ENCODE measurements at places on chromosomes 3 and 15.

DNA sequence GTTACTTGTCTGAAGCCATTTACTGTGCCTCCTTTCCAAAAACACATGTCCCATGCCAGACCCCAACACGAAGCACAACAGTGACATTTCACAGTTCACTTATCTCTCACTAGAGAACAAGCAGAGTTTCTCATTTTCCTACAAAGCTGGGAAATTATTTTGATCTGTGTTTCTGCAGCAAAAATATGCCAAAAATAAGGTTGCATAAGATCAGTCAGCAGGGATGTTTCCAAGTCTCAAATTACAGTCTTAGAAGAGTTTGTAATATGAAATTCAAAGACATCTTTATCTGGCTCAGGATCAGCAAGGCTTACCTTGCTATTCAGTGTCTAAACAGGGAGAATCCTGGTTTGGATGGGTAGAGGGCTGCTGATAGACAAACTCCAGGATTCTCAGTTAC is 75.5 kb downstream of the GJD2 start:
- DNase-seq, result no peak

- DNase-seq, result no peak
These were observed 295.1 kb downstream of the SHOX2 start for GRCh38 chr3:157810924-157811718.

DNA sequence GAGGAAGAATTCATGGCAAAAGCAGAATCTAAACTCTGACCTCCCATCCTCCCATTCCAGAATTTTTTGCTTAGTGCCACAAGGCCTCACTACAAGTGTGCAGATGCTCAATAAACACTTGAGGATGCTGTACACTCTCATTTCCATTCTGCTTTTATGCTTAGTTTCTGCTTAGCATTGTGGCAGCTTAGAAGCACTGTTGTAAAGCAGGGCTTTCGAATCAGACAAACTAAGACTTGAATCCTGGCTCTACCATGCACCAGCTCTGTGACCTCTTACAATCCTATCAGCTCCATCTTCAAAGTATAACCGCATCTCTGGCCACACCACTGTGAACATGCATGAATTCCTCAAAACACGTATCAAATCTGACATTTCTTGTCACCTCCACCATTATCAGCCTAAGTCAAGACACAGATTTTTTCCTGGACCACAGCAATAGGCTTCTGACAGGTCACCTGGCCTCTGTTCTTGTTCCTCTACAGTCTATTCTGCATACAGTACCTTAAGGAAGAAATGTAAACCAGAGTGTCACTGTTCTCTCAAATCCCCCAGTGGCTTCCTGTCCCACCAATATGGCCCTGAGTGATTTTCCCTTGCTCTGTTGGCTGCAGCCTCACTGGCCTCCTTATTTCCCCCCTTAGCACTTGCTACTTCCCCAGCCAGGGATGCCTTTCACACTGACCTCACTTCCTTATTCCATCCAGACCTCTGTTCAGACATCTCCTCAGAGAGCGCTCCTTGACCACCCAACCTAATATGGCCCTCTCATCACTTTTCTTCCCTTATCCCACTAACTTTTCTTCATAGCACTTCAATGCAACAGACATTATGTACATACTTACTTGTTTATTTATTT is 8.1 kb upstream of the PHC3 start:
- no peak for DNase-seq

GRCh38 chr3:14434498-14435151 is 32.2 kb downstream of the SLC6A6 start:
- no peak for DNase-seq

DNA sequence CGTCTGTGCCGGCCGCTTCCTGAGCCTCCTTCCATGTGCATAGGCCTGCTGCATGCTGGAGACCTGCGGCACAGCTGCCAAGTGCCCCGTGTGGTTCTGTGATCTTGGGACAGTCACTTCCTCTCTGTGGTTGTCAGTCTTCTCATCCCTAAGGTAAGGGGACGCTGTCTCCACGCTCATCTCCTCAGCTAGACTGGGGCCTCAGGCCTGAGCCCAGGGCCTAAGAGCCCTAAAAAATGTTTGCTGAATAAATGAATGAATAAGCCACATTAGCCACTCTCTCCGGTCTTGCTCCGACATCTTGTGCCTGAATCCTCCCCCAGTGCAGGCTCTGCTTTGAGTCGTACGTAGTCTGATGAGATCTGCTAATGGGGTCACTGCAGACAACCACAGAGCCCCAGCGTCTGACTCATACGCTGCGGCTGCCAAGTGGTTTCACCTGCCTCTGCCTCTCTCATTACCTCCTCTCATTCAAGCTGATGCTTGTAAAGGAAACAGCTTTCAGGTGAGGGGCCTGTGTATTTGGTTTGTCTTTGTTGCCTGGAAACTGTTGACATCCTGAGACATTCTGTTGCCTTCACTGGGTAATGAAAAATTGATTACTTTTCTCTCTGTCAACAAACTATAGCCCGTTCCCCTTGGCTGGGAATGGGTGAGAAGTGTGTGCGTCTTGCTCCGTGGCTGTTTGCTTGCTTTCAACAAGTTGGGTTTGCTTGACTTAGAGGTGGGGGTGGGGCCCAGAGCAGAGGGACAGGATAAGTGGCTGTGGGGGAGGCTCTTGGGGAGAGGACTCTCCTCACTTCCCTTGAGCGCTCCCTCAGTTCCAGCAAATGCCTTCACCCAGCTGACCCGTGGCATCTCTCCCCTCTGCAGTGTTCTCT is 15.9 kb downstream of the RPLP1 start:
- DNase-seq, result no peak

DNA sequence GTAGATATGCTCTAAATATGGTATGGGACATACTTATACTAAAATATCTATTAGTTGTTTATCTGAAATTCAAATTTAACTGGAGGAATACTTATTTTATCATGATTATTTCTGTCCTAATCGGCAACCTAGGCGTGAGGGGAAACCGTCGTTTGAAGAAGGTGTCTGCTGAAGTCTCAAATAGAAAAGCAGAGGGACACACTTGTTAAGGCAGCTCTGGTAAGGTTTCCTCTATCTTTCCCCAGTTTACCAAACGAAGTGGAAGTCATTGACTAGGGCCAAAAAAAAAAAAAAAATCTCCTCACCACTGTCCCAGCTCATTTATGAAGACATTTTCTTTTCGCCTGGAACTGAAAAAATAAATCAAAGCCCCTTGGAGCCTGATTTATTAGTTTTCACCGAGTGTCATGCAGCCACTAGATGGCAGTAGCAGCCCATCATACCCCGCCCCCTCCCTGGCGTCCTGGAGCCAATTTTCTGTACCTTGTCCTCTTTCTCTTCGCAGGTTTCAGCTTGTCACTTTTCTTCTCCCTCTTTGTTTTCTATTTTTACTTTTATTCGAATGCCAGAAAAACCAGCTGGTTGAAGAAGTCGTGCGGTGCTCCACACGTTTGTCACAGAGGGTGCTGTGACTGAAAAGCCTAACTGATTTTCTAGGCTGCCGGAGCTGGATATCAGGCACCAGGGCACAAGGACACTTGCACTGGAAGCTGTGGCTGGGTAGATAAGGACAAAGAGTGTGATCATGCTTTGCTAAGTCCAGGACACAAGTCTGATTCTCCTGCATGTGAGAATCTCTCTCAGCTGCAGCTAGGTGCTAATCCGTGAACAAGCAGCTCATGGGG is 238.7 kb downstream of the ZPLD1 start:
- peak; percentile 11 for DNase-seq

- no peak for DNase-seq
These were observed 8.4 kb upstream of the GOLGA6C start for GRCh38 chr15:75249726-75250125.

DNA sequence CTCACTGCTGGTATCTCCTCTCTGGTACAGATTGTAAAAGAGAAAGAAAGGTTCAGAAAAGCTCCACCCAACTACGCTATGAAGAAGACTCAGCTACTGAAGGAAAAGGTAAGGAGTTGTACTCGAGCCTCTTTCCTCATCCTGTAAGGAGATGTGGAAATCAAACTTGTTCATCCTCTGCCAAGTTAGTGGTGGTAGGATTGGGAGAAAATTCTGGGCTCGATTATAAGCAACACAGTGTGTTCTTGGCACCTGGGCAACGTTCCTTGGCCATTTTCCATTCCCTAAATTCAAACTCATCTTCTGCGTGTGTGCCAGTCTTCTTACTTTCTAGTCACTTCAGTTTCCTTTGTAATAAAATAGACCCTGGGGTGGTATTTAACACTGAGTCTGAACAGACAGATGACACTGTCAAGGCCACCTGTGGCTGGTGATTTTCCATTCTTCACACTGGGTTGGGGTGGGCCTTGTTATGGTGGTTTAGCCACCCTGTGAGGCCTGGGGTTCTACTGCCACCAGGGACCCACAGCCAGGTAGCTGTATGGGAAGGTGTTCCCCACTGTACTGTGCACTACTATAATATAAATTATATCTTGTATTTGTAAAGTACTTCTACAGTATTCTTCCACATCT is 17.1 kb upstream of the ITPKA start:
- no peak for DNase-seq

GRCh38 chr3:78794431-78794830 is 973.4 kb downstream of the ROBO1 start:
- no peak for DNase-seq

GRCh38 chr3:46946856-46947545 is 29.5 kb downstream of the CCDC12 start:
- DNase-seq, result no peak

GRCh38 chr15:56732886-56733135 is 498 bp downstream of the ZNF280D start:
- DNase-seq, result no peak

DNA sequence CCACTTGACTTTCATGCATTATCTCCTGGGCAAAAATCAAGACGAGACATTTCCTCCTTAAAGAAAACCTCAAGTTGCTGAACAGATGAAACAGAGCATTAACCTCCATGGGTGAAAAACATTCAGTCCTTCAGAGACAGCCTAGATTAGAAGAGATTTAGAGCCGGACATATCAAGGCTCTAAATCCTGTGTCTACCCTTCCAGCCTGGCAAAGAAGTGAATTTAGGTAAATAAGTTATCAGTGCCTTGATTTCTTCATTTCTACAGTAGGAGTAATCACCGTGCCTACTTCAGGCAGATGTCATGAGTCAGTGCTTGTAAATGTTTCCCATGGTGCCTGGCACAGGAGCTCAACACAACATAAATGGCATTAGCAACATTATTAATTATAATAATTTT is 159.3 kb upstream of the PRICKLE2 start:
- no peak for DNase-seq

GRCh38 chr3:29070959-29071634 is 209.8 kb upstream of the RBMS3 start:
- no peak for DNase-seq

GRCh38 chr15:52661909-52662308 is 17.3 kb downstream of the ATOSA start:
- DNase-seq, result no peak

- DNase-seq, result no peak
These were observed at the start of gene SPESP1 for GRCh38 chr15:68930268-68931022. TSS of gene SPESP1 (plus strand) at chr15:68930525. CDS start at chr15:68930654, 129 bp downstream.

- no peak for DNase-seq
These were observed 527.5 kb downstream of the NAALADL2 start for GRCh38 chr3:175386630-175387029.

- no peak for DNase-seq
These were observed 84.2 kb upstream of the PIAS1 start for GRCh38 chr15:67969892-67970291.

DNA sequence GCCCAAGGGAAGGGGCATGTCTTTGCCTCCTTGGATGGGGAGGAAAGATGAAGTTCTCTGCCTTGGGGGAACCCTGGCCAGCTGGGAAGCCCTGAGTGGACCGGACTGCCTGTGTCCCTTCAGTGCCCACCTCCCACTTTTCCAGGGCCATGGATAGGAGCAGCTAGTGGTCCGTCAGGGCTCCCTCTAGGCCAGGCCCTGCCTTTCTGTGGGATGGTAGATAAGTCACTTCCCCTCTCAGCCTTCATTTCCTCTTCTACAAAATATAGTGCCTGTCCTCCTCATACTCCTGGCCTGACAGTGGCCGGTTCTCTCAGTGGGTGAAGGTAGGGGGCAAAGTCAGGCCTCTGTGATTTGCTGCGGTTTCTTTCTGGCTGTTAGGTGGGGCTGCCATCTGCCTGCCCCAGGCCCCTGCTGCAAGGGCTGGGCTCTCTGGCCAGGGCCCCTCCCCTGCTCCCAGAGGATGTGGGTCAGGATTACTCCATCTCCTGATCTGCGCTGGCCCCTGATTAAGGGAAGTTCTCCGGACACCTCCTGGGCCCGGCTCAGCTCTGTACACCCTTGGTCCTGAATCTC is 1.4 kb downstream of the PLEKHO2 start:
- DNase-seq, result no peak
